ENCODE measurements at places on chromosomes 11 and 22.
A peak's percentile ranks its signal among the peaks of the same experiment; 100 is the strongest.

- no peak for DNase-seq
Measured at GRCh38 chr11:110131386-110132123, 38.4 kb downstream of the ZC3H12C start.

DNA sequence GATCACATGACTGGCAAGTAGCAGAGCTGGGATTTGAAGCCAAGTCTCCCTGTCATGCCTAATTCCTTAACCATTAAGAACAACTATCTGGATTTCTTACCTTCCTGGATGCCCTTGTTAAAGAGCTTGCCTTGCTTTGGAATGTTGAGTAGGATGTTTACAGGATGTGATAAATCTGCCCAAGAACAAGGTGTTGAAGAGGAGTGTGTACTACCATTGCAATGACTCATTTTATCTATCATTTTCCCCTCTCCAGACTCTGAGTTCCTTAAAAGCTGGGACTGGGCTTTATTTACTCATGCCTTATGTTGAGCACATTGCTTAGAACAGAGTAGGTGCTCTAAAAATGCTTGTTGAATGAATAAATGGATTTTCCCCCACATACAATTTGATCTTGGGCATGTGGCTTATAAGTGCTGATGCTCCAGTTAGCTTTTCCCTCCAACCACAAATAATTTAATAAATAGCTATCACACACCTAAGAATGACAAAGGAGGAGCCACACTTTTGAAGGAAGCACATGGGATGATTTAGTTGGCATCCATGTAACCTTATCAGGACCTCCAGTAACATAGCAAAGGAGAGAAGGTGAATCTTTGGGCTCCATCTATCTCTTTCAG is 268.6 kb upstream of the SESN3 start:
- no peak for DNase-seq

DNA sequence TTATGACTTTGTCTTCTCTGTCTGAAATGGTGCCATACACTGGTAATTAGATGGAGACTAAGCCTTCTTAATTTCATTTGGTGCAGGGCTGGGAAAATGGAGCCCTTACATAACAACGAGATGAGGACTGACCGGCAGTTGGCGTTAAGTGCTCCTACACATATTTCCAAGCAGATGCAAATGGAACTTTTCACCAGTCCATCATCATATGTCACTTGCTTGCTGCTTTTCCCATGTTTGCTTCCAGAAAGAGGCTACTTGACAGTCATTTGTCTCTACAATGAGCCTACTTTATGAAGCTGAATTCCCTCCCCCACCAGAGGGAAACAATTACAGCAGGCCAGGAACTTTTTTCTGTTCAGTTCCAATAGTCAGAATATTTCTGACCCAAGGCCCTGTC is 32.6 kb downstream of the SVIP start:
- DNase-seq: no peak

DNA sequence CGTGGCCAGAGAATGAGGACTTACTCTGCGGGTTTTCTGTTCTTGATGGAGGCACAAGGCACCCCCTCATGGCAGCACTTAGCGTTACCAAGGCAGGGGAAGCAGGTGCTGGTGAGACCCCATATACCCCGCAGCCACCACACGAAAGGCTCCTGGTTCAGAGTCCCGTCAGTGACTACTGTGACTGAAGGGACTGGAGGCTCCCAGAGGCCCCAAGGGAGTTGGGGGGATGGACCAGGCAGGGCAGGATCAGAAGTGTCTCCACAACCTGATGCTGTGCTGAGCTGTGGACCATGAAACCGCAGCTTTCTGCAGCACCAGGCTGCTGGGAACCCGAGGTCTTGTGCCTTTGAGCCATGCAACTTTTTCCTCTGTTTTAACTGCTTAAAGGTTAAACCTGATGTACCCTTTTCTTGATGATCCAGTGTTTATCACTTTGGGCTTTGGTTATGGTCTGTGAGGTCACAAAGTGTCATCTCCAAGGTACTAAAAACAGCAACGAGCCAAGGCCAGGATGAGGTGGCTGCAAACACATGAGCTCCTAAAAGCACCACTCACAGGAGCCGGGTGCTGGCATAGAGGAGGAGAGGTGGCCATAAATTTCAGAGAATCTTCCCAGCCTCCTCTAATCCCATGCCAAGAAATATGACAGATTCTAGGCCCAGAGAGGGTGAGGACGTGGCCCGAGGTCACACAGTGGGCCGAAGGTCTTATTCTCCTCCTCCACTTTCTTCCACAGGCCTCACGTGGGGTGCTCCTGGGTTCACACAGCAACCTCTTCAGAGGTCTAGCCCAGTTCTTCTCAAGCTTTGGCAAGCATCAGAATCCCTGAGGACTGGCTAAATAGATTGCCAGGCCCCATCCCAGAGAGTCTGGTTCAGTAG is 4.2 kb upstream of the LRRC32 start:
- DNase-seq: no peak

- peak; percentile 82 for DNase-seq
Measured at GRCh38 chr22:38870312-38870741, 1.7 kb downstream of the CBX6 start.

- no peak for DNase-seq
Measured at GRCh38 chr11:9765320-9766101, 101.6 kb downstream of the SWAP70 start.

GRCh38 chr22:43388420-43388851 is 23.4 kb upstream of the MPPED1 start:
- DNase-seq: peak; percentile 63

DNA sequence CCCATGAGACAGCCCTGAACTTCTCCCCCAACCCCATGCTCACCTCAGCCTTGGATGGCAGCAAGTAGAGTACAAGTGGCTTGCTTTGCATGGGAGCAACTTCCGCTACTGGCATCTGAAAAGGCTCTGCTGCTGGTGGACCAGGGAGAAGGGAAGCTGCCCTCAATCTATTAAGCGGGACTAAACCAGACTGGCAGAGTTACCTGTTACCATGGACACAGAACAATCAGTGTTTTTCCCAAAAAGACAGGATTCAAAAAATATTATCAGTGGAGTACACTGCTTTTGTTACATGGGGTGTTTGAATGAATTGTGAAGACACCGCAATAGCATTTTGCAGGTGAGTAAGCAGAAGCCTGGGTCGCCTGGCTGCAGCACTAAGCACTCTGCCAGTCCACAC is 631.4 kb upstream of the B3GAT1 start:
- DNase-seq: no peak

GRCh38 chr22:26851125-26851524 is 193.7 kb downstream of the MIAT start:
- no peak for DNase-seq

DNA sequence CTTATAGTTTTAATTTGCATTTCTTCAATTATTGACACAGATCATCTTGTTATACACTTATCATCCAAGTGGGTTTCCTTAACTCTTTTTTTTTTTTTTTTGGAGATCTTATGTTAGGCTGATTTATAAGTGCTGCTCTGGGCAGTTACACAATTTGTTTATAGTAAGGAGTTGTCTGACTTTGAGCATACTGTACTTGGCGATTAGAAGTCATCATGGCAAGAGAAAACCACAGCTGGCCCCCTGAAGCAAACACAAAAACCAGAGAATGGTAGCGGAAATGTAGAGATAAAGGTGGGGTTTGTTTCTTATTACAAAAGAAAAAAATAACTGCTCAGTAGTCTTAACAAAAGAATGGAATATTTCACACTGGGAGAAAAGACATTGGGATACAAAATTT is 292.6 kb downstream of the SWAP70 start:
- DNase-seq: no peak

- peak; percentile 34 for DNase-seq
Measured at GRCh38 chr11:128302425-128303186, 284.8 kb downstream of the ETS1 start.

DNA sequence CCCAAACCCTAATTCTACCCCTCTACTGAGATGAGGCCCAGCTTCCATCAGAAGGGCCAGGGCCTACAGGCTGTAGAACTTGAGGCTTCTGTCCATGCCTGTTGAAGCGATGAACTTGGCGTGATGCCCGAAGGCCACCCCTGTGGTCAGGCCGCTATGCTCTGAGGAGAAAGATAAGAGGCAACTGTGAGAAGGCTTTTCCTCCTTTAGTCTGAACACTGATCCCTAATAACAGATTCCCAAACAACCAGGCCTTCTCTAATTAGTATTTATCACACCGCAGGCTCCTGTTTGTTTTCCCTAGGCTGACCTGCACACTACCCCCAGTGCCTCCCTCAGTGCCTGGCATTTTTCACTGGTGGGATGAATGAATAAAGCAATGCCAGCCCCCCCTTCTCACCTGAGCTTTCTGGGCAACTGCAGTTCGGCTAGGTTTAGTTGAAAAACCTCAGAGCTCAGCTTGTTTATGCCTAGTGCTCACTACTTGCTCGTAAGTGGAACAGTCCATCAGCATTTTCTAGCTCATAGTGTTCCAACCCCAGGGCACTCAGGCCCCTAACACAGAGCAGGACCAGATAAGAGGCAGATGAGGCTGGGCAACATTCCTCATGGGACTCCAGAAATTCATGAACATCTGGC is 15.2 kb downstream of the PRPF19 start:
- DNase-seq: no peak

- no peak for DNase-seq
Measured at GRCh38 chr22:27842669-27843431, 41.3 kb upstream of the MN1 start.

DNA sequence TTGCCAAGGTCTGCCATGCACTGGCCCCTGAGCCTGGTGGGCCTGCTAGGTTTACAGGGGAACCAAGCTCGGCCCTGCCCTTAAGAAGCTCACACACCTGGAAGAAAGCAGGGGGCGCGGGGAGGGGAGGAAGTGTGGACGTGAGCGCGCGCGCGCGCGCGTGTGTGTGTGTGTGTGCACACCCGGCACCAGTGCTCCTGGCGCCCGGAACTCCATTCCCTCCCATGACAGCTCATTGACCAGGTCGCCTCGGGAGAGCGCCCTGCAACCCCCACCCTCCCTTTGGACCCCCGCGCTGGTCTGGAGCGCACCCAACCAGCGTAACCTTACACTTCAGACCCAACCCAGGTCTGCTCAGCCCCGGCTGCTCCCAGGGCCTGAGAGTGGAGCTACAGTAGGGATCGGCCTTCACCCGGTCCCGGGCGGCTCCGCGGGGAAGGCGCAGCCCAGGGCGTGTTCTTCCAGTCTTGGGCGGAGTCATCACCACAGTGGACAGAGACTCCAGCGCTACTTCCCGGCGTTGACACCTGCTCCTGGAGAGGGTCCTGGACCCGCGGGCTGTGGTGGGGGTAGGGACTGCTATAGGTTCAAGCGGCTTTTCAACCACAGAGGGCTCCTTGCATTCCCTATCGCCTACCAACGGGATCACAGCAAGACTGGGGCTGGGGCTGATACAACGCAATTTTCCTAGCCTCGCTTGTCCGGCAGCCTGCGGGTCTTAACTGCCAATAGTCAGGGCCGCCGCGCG is 1.5 kb downstream of the GALNT18 start:
- DNase-seq: no peak

- no peak for DNase-seq
Measured at GRCh38 chr11:66869567-66869870, 12.7 kb downstream of the LRFN4 start.

DNA sequence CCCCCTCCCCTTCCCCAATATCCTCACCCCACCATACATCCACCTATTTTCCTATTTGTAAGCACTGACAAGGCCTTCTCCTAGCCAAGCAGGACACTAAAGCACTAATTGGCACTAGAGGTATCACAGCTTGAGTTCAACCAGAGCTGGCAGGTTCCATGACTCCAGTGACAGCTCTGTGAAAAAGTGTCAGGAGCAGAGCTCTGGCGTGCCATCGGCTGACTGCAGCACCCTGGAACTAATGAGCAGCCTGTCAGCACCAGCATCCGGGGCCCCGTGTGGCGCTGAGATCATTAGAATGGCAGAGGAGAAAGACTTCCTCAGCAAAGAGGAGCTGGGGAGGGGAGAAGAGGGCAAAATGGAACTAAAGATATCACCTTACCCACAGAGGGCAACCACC is 847.4 kb downstream of the NTM start:
- DNase-seq: no peak
